NCI-H524 treated with DMSO at 0.1 percent for 48 hours (cell line): ENCODE measurements at places on chromosomes 2 and 18.

DNA sequence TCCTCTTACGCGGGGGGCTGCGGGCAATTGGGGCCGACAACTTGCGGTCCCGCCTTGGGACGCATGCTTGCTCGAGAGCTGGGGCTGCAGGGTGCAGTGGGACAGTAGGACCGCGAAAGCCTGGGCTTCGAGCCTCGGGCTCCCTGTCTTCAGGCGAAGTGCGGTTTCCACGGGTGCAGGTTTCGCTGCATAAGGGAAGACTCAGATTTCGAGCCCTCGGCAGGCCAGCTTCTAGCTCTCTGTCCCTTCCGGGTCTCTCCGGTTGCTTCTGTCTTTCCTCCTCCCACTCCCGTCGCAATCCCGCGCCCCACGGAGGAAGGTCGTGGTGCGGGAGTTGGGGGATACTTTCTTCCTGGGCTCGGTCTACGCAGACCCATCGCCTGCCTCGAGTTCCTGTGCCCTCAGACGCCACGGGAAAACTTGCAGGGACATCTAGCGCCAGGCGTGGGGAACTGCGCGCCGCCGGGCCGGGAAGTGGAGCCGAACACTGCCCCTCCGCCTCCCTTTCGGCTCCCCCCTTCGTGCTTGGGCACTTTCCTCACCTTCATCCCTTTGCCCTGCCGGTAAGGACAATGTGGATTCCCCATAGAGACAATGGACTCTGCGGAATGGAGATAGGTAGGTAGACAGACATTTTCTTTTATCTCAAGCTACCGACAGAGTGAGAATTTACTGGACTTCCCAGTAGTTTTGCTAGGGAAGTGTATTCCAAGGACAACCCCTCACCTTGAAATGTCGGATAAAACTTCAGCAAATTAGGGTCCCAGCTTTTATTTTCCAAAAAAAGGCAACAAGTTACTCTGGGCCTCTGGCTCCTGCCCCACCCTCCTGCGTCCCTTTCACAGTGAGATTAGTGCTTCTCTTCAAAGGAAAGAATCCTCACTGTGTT is 4.2 kb upstream of the HOXD13 start:
- DNase-seq = no peak

GRCh38 chr2:122478117-122478516 is 722.7 kb downstream of the TSN start:
- no peak for DNase-seq

GRCh38 chr2:216789081-216789480 is 70.8 kb downstream of the TNP1 start:
- DNase-seq = peak; percentile 7

DNA sequence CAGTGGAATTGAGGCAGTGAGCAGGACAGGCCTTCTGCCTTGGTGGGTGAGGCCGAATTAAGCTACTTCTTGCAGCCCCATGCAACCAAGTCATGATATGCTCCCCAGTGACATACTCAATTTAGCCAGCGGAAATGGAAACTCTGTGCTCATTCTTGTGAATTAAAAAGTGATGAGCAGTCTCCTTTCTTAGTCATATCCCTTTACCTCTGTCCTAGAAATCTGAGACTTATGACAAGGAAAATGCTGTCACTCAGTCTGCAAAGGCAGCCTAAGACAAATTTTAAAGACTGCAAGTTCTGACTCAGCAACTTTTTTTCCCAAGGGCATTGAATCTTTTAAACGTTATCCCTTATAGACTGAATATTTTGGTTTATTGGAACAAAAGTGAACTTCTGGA is 218.2 kb downstream of the SH3BP4 start:
- DNase-seq = no peak

GRCh38 chr18:54388203-54389142 is 30.8 kb downstream of the C18orf54 start:
- DNase-seq = no peak

GRCh38 chr18:8367217-8367988 is 241.8 kb upstream of the RAB12 start:
- peak; percentile 57 for DNase-seq

- DNase-seq = no peak
These were observed 79.6 kb downstream of the TFCP2L1 start for GRCh38 chr2:121205321-121205942.

GRCh38 chr2:25358836-25359235 is 17.1 kb upstream of the DNMT3A start:
- DNase-seq = no peak

DNA sequence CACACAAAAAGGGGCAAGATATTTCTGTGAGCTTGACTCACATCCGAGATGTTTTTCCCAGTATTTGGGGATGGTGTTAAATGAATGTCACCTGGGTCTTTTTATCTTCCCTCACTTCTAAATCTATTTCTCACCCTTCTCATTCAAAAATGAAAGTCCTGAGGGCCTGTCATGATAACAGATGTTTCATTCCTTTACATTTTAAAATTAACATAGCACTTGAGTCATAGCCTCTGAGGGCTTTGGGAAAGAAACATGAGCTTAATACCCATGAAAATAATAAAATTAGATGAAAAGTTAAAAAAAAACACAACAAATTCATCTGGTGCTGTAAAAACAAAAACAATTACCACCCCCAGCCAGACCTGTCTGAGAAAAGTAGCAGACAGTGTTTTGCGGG is 226.7 kb downstream of the HNMT start:
- DNase-seq = no peak

DNA sequence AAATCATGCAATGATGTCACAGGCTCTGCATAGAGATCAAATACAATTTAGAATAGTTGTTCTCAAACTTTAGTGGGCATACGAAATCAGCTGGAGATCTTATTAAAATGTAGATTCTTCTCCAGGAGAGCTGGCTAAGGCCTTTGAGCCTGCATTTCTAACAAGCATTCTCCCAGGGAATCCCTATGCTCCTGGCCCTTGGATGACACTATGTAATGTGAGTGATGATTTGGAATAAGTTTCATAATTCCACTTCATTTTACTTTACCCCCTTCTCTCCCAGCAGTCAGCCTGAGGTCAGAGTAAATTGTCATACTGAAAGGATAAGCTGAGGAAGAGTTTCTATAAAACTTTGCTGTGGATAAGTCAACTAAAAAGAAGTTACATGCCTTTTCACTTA is 189.1 kb downstream of the UBE2E3 start:
- no peak for DNase-seq

DNA sequence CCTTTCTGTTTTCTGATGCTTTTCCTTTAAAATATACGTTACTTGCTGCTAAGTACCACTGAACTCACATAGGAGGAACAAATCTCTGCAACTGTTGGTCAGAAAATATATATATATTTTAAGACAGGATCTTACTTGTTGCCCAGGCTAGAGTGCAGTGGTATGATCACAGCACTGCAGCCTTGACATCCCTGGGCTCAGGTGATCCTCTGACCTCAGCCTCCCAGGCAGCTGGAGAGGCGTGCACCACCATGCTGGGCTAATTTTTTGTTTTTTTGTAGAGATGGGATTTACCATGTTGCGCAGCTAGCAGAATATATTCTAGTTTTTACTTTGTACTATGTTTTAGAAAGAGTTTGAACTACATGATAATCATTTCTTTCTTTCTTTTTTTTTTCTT is 51.5 kb downstream of the EHBP1 start:
- DNase-seq = no peak

- no peak for DNase-seq
These were observed 23.9 kb upstream of the CEP68 start for GRCh38 chr2:65032019-65032975.

DNA sequence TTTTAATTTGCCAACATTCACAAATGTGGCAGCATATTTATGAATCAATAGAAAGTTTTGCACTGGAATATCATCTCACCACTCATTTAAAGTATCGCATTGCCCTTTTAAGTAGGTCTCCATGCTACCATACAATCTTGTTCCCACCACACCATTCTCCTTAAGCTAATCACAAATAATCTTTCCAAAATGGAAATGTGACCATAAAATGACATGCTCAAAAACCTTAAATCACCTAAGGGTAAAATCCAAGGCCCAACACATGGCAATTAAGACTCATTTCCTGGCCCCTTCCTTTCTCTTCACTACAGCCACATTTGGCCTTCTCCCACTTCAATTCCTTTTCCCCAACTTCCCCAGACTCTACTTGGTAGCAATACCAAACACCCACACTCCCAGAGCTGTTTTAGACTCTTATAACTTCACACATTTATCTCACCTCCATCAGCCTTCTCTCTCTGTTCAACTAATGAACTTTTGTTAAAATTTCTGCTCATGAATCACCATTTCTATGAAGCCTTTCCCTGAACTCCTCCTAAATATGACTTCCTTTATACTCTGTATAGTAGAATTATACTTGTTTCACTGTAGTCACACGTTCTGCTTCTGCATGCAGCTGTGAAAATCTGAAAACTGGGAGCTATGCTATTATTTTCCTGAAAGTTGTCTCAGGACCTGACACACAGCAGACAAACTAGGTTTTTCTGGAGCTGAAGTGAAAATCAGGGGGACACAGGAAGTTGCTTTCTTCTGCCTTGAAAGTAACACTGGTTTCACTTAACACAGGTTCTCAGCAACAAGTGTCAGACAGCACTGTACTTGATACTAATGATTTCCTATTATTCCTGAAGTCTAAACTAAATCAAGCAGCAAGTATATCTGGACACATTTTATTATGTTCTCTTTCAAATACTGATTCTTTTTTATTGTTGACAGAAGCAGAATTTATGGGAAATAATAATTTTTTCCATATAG is 303.9 kb downstream of the ZEB2 start:
- DNase-seq = no peak

DNA sequence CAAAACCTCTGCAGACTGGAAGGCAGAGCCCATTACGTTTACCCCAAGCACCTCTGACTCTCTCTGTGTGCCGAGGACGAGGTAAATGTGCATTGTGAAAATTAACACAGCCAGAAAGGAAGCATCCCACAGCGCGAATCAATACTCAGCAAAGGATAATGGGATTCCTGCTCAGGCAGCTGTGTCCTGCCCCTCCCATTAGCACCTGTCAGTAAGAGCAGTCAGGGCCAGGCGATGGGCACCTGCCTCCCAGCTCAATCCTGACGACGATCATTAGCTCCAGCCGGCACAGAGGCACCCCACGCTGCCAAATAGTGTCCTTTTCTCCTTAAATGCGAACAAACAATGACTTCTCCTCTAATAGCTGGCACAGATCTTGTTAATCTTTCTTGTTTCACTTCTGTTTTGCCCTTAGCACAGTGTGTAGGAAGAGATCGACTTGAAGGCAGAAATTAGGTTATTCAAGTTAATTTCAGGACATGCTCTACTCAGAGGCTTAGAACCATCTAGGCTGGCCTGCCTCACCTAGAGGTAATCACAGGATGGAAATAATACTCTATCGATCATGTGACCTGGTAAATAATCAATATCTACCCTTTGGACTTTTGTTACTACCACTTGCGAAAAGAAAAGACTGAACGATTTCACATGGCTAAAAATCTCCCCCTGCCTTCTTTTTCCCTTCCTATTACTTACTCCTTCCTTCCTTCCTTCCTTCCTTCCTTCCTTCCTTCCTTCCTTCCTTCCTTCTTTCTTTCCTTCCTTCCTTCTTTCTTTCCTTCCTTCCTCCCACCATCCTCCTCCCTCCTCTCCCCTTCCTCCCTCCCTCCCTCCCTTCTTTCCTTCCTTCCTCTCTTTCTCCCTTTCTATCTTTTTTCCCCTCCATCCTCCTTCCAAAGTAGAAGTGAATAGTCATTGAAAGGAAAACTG is 487.9 kb upstream of the ID2 start:
- no peak for DNase-seq

DNA sequence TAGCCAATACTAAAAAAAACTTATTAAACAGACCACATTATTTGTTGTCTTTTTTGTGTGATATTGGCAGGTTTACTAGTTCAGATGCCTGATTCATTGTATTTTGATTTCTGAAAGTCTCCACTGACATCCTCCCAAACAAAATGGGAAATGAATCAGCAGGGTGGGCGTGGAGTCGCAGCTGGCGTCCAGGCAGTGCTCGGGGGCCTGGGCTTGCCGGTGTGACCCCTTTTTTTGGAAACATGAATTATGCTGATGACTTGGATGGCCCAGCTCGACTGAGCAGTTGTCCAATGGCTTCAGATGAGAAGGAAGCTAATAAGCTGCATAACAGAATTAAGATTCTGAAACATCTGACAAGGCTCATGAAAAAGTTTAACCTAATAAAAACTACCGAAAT is 1.7 kb upstream of the KCNG2 start:
- DNase-seq = no peak

GRCh38 chr18:61679836-61680235 is 213.0 kb downstream of the RNF152 start:
- no peak for DNase-seq

DNA sequence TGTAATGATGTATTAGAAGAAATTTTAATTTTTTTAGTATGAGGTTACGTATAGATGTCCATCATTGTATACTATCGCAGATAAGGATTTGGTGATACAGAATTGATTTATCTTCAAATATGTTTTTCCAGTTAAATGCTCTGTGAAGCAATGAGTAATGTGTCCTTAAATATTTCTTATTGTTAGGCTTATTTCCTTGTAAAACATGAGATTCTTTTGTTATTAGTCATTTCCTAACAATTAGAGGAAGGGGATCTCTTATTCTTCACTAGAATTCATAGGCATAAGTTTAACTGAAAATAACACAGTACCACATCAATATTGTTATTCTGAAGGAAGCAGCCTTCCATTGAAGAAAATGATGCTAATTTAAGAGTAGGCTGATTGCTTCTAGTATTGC is 15.5 kb upstream of the OTX1 start:
- no peak for DNase-seq

- no peak for DNase-seq
These were observed 101.3 kb downstream of the TPO start for GRCh38 chr2:1514391-1515072.

DNA sequence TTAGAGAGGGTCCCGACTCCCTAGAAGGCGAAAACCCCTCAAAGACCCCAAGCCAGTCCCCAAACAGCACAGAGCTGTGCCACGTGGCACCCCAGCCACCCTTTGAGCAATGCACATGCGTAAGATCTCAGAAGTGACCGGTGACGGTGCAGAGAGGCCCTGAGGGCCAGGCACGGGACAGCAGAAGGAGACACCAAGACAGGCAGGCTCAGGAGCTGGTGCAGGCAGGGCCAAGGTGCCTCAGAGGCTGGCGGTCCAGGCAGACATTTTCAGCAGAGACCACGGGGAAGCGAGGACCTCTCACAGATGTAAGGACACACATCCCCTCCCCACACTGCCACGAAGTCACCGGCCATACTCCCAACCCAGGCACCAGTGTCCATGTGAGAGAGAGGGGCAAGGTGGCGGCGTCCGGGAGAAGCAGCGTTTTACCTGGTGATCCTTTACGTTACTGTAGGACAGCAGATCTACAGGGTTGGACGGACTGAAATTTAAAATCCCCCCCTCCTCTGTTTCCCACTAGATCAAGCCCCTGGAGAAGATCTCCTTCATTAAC is 2.0 kb upstream of the RAB17 start:
- DNase-seq = no peak

GRCh38 chr2:102514061-102514785 is 41.2 kb downstream of the SLC9A4 start:
- no peak for DNase-seq
